ENCODE measurements at places on chromosomes 1 and 21.

GRCh38 chr1:115975569-115976061 lies 698 bp upstream of the SLC22A15 start:
- no peak for DNase-seq

- peak; percentile 90 for DNase-seq
These were observed 29.1 kb upstream of the A3GALT2 start for GRCh38 chr1:33349778-33350610.

DNA sequence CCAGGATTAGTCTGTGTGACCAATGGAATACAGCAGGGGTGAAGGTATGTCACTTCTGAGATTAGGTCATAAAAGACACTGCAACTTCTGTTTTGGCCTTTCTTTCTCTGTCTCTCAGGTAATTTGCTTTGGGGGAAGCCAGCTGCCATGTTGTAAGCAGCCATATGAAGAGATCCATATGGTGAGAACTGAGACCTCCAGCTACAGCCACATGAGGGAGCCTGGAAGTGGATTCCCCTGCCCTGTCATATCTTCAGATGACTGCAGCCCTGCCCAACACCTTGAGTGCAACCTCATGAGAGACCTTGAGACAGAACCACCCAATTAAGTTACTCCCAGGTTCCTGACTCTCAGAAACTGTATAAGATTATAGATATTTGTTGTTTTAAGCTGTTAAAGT lies 70.1 kb upstream of the ESRRG start:
- DNase-seq, result no peak

GRCh38 chr21:32819694-32820093 lies 48.1 kb upstream of the PAXBP1 start:
- DNase-seq, result no peak

DNA sequence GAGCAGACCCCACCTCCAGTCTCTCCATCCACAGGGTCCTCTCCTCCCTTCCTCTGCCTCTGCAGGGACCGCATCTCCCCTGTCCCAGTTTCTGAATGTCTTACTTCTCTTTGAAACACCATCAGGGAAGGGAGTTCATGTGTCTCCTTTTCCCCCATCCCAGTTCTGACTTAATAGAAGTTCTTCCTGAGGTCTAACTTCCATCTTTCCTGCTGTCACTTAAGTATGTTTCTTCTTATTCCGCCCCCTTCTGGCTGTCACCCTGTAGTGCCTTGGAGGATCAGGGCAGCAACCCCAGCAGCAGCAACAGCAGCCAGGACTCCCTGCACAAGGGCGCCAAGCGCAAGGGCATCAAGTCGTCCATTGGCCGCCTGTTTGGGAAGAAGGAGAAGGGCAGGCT lies 29.3 kb downstream of the MYOG start:
- DNase-seq, result no peak

DNA sequence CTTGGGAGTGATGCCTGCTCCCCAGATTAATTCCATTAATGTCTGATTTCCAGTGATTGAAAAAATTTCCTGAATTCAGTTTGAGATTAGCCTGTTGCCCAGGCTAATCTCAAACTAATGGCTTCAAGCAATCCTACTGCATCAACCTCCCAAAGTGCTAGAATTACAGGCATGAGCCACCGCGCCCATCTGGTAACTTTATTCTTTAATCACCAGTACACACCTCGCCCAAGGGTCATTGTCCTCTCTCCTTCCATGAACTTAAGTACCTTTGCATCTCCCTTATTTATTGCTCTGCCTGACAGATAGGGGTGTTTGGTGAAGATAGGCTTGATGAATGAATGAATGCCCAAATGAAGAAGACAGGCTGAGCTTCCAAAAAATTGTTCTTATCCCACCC lies 366.5 kb downstream of the SIPA1L2 start:
- no peak for DNase-seq

- DNase-seq, result no peak
These were observed 8.8 kb upstream of the INSL5 start for GRCh38 chr1:66809736-66810326.

- no peak for DNase-seq
These were observed 8.5 kb downstream of the ZBTB48 start for GRCh38 chr1:6588128-6588892.

- DNase-seq, result peak; percentile 90
These were observed 8.6 kb upstream of the CALML6 start for GRCh38 chr1:1906185-1907097.

DNA sequence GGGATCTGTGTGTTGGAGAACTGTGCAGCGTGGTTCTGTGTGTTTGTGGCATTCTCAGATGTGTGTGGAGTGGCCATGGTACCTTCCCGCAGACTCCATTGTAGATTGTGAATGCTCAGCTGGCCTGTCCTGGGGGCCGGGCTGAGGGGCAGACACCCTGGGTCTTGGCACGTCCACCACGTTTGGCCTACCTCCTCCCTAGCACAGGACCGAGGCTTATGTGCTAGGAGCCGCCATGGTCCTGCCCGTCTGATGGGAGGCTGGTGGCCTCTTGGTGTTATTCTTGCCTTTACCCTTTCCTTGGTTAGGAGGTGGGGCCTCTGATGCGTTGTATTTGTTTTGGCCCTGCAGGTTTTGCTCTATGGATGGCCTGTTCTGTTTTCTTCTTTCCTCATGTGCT lies 25.1 kb downstream of the SNAP47 start:
- DNase-seq, result no peak

DNA sequence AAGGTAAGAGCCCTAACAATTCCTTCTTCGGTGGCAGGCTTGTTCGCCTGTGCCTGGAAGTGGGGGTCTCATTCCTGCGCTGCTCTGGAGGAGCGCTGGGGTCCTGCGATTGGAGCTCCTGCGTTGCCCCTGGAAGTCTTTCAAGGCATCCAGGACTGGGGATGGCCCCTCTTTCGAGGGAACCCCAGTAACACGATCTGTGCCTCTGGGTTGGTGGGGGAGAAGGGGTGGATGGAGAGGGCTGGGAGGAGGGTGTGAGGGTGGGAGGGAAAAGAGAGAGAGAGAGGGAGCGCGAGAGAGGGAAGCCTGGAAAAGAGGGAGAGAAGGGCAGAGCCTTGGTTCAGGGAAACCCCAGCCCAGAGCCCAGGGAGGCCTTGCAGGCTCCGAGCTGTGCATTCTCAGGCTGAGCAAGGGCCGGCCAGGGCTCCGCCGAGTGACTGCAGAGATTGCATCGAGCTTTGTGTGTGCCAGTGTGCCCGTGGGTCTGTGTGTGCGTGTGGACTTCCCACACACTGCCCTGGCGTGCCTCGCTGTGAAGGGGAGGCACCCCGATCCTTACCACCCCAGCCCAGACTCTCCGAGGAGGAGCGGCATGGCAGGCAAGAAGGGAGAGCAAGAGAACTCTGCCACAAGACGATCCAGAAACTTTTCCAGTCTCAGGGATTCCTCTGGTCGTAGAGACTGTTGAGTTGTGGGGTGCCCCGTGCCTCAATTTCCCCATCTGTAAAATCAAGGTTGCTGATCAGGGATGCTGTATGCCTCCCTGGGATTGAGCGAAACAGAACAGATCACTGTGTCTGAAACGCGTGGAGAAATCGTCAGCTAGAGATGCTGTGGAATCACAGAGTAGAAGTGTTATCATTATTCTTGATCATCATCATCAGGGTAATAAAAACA lies 619 bp downstream of the BCL9 start:
- DNase-seq, result peak; percentile 12

GRCh38 chr1:113247782-113248181 lies 142.5 kb upstream of the MAGI3 start:
- no peak for DNase-seq

GRCh38 chr1:21032741-21033140 lies 144.0 kb downstream of the EIF4G3 start:
- no peak for DNase-seq

GRCh38 chr1:28510273-28510969 lies 4.6 kb downstream of the RCC1 start:
- DNase-seq, result peak; percentile 76

GRCh38 chr1:180270530-180271271 lies 40.6 kb downstream of the LHX4 start:
- no peak for DNase-seq

DNA sequence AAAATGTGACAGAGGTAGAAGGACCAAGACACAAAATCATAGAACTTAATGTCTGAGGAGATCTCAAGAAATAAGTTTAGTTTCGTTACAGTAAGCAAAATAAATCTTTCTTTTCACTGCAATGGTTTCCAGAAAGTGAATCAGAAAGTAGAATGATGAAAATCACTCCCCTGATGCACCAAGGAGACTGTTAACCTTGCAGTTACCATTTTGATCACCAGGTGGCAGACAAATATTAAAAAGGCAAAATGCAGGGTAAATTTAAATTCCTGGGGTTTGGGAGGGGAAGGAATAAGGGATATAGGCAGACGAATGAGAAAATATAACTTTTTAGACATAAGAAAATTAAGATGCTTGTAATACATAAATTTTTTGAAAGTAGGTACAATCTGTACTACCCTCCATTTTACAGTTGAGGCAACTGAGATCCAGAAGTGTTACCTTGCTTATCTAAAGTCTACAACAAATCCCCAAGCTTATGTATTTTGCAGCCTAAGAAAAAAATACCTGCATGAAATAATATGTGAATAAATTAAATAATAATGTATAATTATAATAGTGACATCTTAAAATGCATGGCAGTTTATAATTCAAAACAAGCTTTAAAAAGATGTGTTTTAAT lies 253.2 kb downstream of the CRB1 start:
- DNase-seq, result peak; percentile 63

GRCh38 chr1:201893431-201893830 lies 4.7 kb downstream of the SHISA4 start:
- no peak for DNase-seq

DNA sequence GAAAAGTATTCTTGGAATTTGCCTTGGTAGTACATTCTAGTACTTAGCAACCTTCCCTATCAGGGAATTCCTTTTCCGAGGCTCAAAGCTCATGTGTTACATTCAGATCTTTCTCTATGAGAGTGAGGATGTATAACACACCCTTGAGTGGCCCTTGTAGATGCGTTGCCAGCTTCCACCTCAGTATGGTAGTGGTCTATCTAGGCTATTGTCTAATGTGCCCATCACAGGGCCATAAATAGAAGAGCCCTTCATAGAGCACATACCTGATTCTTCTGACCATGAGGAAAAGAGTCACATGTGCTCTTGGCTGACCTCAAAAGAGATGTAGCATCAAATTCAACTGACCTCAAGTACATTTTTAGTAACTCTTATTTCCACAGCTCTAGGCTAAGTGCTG lies 14.0 kb upstream of the ZC3H11B start:
- no peak for DNase-seq

DNA sequence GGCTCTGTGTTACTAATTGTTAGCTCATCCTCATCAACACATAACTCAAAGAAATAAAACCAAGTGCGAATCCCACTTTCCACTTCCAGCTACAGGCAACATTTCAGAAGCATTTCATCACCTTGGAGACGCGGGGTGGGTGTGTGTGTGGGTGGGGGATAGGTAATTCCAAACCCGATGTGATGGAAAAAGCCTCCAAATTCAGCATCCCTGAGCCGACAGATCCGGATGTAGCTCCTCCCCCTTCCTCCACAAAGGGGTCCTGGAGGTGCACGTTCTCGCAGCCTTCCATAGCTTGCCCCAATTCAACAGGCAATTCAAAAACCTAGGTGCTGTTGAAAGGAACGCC lies 486 bp downstream of the HSPA13 start:
- DNase-seq, result peak; percentile 47

DNA sequence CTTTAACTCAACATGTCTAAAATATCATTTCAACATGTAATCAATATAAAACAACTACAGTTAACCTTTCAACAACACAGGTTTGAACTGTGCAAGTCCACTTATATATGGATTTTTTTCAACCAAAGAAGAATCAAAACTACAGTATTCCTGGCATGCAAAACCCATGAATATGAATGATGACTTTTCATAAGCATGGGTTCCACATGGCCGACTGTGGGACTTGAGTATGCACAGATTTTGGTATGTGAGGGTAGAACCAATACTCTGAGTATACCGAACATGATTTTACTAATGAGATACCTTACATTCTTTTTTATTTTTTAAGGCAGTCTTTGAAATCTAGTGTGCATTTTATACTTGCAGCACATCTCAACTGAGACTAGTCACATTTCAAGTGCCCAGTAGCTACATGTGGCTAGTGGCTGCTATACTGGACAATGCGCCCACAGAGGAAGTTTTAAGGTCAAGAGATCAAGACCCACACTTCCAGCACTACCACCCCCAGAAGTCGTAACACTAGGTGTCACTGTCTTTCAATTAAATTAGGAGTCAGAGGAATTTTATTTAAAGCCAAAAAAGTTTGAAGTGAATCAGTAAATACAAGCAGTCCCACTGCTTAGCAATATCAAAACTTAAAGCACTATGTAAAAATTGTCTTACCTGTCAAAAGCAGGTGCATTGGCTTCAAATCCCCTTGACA lies 40.0 kb downstream of the SYNJ1 start:
- peak; percentile 39 for DNase-seq

DNA sequence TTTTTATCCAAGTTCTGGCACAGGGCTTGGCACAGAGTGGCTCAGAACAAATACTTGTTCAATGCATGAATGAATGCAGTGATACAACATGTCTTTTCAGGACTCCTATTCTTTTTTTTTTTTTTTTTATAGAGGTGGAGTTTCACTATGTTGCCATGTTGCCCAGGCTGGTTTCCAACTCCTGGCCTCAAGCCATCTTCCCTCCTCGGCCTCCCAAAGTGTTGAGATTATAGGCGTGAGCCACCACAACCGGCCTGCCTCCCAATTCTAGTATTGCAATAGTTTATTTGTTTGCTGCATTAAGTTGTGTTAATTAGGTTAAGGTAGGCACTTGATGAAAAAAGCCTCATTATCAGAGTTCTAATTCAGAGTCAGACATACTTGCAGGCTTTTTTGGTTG lies 17.9 kb downstream of the UBE4B start:
- DNase-seq, result no peak

GRCh38 chr1:162463021-162463420 lies 34.6 kb upstream of the UHMK1 start:
- no peak for DNase-seq

- DNase-seq, result peak; percentile 60
These were observed 1.4 kb upstream of the UBXN10 start for GRCh38 chr1:20184481-20184900.

DNA sequence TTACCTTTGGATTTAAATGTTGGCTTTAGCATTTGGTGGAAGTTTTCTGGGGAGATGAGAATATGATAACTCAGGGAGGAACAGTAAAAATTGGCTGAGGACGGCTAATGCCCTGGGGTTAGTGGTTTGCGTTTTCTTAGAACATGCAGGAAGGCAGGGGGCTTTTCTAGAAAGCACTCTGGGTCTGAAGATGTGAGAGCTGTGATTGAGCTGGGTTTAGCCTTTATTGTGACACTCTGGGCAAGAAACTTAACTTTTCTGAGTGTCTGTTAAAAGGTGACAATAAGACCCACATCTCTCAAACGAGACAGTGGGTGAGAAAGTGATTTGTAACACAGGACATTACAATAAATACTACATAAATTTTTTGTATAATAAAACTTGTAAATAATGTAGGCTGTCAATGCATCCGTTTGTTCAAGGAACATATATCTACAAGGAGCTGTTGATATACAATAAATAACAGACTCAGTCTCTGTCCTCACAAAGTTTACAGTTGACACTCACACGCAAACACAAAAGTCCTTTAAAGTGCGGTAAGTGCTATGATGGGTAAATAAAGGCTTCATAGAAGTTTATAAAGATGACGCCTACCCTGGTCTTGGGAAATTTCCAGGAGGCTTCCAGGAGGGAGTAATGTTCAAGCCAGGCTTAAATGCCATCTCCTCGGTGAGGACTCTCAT lies 49.5 kb upstream of the MRPS6 start:
- DNase-seq, result no peak

- DNase-seq, result peak; percentile 59
These were observed 918 bp downstream of the MIB2 start for GRCh38 chr1:1616045-1616790.

Data from hematopoietic multipotent progenitor cell treated with erythropoietin and hydrocortisone succinate and interleukin-3 and kit ligand, for 6 days (in vitro differentiated cells).